Activated CD8-positive, alpha-beta T cell treated with anti-CD3 and anti-CD28 coated beads, Interleukin-2, amount 10 ng/mL, durations not matched to agents 7 days and 5 days (primary cell): ENCODE measurements at places on chromosomes 1 and 21. TPM values are rescaled to one million over a fixed set of nuclear protein-coding genes. Genes with fewer than 3 reads are reported as not detected.

DNA sequence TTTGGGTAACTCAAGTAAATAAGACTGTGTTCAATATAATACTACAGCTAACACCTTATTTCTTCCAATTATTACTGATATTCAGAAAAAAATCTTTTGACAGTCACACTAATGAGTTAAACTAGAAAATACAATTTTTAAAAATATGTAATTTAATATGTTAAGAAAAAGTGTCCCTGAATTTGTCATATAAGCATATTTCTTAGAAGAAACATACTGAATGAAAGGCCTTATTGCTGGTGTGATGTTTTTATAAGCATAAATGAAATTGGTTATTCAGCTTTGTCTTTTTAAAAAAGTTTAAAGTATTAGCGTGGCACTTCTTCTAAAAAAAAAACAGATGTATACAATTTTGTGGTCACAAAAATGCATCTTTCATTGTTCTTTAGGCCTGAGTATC, 267.3 kb downstream of the NEGR1 start:
- no peak for DNase-seq

DNA sequence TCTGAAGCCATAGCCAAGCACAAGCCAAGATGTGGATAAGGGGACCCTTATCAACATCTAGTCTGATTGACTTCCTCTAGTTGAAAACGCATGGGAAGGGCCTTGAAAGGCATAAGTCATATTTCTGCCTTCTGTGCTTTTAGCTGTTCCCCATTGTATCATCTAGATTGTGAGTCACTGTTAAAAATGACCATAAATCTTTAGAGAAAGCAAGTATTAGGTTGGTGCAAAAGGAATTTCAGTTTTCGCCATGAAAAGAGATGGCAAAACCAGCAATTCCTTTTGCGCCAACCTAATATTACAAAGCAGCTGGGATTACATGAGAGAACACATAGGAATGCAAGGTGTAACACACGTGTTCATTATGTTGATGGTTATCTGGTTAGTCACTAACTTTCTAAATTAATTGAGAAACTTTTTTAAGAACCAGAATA, 63.6 kb downstream of the CLIC6 start:
- no peak for DNase-seq

- DNase-seq = no peak
Measured at GRCh38 chr21:27614231-27614630, 647.3 kb upstream of the ADAMTS5 start.

- DNase-seq = no peak
Measured at GRCh38 chr1:86387916-86388627, 8.1 kb downstream of the ODF2L start.

- DNase-seq = no peak
Measured at GRCh38 chr1:214503553-214503952, 47.8 kb downstream of the PTPN14 start.

GRCh38 chr1:69737527-69738185, 169.9 kb downstream of the LRRC7 start:
- peak; percentile 47 for DNase-seq

GRCh38 chr21:33080376-33080775, 10.4 kb downstream of the OLIG1 start:
- no peak for DNase-seq

DNA sequence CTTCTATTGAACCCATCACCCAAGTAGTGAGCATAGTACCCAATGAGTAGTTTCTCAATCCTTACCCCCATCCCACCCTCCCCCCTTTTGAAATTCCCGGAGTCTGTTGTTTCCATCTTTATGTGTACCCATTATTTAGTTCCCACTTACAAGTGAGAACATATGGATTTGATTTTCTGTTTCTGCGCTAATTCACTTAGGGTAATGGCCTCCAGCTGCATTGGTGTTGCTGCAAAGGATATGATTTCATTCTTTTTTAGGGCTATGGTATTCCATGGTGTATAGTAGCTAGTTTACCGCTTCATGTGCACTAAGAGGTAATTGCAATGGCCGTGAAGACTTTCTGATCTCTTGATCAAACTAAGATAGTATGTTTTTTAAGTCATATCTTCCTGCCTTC, 107.5 kb upstream of the SERTAD4 start:
- no peak for DNase-seq

- DNase-seq = no peak
Measured at GRCh38 chr1:198725090-198725489, 86.2 kb downstream of the PTPRC start.

- no peak for DNase-seq
Measured at GRCh38 chr1:52588535-52588934, 13.6 kb upstream of the GPX7 start.

DNA sequence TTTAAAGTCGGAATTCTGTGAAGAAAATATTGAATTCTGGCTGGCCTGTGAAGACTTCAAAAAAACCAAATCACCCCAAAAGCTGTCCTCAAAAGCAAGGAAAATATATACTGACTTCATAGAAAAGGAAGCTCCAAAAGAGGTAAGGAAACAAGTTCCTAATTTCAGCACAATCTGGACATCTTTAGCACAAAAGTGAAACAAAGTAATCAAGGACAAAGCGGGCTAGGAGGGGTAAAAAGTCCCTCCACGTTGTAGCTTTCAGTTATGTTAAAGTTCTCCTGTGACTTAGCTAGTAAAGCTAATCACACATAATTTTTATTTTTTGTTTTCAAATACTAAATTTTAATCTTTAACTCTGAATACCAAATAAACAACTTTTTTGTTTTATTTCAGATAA, 2.2 kb downstream of the RGS2 start:
- DNase-seq = no peak

DNA sequence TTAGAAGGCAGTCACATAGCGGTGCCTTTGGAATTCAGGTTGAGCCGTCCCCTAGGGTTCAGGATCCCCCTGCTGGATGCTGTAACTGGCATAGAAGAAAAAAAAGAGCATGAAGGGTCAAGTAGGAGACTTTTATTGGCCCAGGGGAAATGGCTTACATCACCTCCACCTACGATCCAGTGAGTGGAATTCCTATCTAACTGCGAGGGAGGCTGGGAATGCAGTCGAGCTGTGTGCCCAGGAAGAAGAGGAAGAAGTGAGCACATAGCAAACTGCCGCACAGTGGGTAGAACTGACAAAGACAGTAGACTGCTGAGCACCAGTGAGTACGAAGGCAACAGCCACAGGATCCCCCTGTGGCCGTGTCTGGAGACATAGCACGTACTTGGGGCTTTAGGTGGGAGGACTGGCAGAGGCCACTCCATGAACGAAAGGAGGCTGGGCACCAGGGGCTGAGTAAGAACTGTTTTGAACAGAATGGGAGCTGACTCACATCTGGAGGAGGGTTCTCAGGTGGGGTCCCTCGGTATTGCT, 79.2 kb downstream of the RNF220 start:
- no peak for DNase-seq

The S100A2 gene
- 0.63 TPM for total RNA-seq

The USH2A gene
- not detected for total RNA-seq

The MSTO1 gene
- 61.2 TPM for total RNA-seq

The TFF3 gene
- total RNA-seq = not detected

The THEM5 gene
- not detected for total RNA-seq

The TRABD2B gene
- not detected for total RNA-seq

The LCK gene
- 464 TPM for total RNA-seq
